ENCODE measurements at places on chromosomes 16 and 17. TPM values are rescaled to one million over a fixed set of nuclear protein-coding genes. Genes with fewer than 3 reads are reported as not detected.

GRCh38 chr17:68800751-68801150 lies 154.4 kb downstream of the ABCA8 start:
- DNase-seq, result no peak

- peak; percentile 30 for DNase-seq
Measured at GRCh38 chr16:47037396-47037745, 63.9 kb upstream of the DNAJA2 start.

- DNase-seq, result no peak
Measured at GRCh38 chr17:75553295-75554110, 28.0 kb downstream of the LLGL2 start.

DNA sequence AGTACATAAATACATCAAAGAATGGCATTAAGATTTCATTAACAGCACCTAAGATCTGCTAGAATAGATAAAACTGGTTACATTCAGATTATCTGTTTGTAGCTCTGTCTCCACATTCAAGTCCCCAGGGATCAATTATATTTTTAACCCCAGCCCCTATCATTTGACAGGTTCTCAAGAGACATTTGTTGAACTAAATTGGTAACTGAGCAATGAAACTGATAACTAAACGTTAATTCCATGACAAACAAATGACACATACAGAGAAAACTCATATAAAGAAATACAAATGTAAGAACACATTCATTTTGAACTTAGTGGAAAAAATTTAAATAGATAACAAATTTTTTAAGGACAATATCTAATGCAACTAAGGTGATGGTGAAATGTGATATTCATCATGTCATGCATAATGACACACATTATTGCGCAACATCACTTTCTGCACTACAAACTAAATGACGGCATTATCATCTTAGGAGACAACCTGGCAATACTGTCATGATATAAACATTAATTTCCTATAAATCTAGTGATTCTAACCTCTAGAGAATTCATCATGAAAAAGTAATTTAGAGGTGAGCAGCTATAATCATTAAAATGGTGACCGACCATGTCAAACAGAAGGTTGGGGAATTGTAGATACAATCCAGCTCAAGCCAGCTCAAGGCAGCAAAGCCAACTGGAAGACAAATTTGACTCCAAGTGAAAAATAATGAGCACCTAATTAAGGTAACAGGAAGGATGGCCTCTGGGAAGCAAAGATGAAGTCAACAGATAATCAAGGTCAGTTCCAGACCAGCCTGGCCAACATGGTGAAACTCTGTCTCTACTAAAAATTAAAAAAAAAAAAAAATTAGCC lies 9.5 kb downstream of the ARHGAP17 start:
- no peak for DNase-seq

- no peak for DNase-seq
Measured at GRCh38 chr17:32546031-32546444, 59.2 kb downstream of the CDK5R1 start.

TEFM gene
- total RNA-seq, result 15.1 TPM

ZP2 gene
- 0.23 TPM for total RNA-seq

KCNH4 gene
- total RNA-seq, result under 0.01 TPM

CAPNS2 gene
- 1.7 TPM for total RNA-seq

All from dermis blood vessel endothelial cell (primary cell).